ENCODE measurements at places on chromosomes 1 and 21.

DNA sequence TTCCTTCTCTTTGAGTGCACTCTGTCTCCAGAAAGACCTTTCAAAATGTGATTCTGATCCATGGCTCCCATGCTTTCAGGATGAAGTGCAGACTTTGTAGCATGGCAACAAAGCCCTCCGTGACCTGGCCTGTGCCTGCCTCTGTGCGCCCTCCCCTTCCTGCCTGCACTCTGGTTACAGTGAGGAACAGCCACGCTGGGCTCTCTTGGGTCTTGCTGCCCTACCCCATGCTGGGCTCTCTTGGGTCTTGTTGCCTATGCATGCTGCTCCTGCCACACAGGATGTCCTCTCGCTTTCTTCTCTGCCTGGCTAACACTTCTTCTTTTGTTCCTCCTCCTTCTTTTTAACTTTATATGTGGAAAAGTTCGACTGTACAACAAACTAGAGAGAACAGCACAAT is 28.0 kb downstream of the LMOD1 start:
- DNase-seq, result no peak

DNA sequence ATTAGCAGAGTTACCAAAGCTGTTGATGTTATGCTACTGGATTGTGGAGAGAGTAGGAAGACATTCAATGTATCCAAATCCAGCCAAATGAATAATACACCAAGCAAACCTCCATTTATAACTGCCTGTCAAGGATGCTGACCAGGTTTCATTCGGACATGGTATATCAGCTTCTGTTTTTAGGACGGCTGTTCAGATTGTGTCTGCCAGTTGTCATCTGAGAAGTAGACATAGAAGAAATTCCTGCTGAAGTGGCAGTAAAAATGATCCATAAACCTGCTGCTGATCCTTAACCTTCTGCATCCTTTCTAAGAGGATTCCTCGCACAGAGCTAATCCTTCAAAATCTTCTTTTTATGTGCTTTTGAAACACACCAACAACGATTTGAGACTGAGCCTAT is 663.6 kb upstream of the PLXNA2 start:
- DNase-seq, result no peak

GRCh38 chr1:242886137-242886536 is 361.6 kb upstream of the PLD5 start:
- no peak for DNase-seq

DNA sequence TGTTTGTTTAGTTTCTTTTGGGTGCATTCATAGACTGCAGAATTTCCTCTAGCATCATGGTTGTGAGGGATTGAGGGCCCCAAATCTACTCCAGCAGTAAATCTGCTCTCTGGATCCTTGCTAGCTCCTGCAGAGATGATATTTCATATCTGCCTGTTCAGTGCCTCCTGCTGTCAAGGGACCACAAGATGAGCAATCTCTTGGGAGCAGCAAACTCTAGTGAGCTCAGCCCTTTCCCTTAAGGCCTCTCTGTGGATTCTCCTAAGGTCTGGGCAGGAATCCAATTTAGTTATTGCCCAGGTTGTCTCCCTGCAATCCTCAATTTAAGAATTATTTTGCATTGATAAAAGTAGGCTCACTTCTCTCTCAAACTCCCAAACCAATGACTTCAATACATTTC is 76.9 kb downstream of the RGS18 start:
- DNase-seq, result no peak

- no peak for DNase-seq
Observed at GRCh38 chr1:247441606-247442005, 16.3 kb downstream of the OR2B11 start.

- DNase-seq, result no peak
Observed at GRCh38 chr1:96409689-96410088, 311.9 kb upstream of the PTBP2 start.

DNA sequence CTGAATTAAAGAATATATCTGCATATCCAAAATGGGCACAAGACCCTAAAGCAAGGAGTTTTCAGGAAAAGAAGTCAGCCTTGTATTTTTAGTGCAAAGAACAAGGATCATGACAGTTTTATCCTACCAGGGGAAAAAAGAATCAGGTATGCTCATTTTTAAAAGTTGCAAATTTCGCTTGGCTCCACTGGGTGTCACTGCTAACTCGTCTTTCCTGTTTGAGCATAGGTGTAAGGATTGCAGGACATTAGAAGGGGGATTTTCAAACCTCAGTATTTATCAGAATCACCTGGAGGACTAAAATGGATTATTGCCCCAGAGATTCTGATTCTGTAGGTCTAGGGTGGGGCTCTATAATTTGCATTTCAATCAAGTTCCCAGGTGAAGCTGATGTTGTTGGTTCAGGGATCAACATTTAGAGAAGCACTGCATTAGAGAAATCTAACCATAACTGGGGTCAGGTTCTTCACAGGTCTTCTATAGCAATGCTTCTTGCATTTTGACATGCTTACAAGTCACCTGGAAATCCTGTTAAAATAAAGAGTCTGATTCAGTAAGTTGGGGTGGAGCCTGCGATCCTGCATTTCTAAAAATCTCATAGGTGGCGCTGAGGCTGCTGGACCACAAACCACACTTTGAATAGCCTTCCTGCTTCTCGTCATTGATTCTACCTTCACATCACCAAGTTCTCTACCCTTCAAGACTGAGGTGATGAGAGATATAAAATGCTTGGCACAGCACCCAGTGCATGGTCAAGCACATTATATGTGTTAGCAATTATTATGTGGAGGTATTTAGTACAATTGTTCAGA is 39.6 kb downstream of the NUF2 start:
- DNase-seq, result no peak

- no peak for DNase-seq
Observed at GRCh38 chr21:33149181-33149580, 79.2 kb downstream of the OLIG1 start.

GRCh38 chr1:33247545-33247944 is 8.7 kb upstream of the ZNF362 start:
- no peak for DNase-seq

GRCh38 chr21:15255763-15256162 is 191.0 kb upstream of the NRIP1 start:
- no peak for DNase-seq

- no peak for DNase-seq
Observed at GRCh38 chr1:3139451-3139852, 70.4 kb downstream of the PRDM16 start.

DNA sequence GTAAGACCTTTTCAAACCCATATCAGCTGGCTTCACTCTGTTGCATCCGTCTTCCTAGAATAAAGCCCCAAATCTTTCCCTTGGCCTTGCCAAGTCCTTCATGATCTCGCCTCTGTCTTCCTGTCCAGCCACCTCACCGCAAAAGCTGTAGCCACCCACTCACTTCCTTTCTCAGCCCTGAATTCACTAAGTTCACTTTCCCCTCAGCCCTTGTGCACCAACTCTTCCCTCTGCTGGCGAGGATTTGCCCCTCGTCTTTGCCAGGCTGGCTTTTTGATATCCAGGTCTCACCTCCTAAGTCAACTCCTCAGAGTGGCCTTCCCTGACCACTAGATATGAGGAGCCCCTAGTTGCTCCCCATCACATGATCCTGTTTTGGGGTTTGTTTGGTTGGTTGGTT is 3.9 kb upstream of the COL16A1 start:
- no peak for DNase-seq

Measured in activated CD4-positive, alpha-beta T cell treated with anti-CD3 and anti-CD28 coated beads, Interleukin-2, amount 10 ng/mL, durations not matched to agents 7 days and 5 days (primary cell).